ENCODE measurements at places on chromosomes 4 and X. TPM values are rescaled to one million over a fixed set of nuclear protein-coding genes. Genes with fewer than 3 reads are reported as not detected.

Gene HTN1
- total RNA-seq, result not detected

DNA sequence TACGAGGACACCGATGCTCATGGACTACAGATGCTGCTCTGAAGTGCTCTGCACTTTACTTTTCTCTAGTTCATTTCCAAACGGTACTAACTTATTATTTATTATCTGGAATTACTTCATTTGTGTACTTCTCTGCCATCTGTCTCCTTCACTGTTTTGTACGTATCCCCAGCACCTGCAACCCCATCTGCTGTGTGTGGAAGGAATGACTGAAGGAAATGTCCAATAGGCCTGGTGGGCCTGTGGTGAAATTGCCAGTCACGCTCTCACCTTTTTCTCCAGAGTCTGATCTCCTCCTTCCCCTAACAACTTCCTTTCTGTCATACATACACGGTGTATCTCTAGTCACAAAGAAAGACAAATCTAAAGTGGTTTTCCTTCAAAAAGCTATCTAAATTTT is 12.9 kb downstream of the TMEM154 start:
- DNase-seq, result no peak

- no peak for DNase-seq
Measured at GRCh38 chrX:108163333-108164082, 71.9 kb downstream of the ATG4A start.

DNA sequence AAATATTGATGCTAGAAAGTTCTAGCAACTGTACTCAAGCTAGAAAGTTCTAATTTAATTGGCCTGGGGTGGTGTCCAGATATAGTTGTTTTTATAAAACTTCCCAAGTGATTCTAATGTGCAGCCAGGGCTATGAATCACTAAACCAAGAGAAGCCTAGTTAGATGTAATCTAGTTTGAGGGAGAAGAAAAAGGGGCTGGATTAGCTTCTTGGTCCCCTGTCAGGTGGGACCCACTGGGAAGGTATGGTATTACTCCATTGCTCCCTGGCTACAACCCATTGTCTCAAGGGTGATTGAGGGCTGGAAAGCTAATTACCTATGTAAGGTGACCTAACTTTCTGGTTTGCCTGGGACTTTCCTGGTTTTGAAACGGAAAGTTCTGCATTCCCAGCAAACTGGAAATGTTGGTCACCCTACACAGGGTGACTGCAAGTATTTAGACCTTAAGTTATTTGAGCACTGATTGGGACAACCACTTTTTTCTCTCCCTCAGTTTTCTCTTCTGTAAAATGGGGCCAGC is 23.9 kb upstream of the MSN start:
- DNase-seq, result no peak

DNA sequence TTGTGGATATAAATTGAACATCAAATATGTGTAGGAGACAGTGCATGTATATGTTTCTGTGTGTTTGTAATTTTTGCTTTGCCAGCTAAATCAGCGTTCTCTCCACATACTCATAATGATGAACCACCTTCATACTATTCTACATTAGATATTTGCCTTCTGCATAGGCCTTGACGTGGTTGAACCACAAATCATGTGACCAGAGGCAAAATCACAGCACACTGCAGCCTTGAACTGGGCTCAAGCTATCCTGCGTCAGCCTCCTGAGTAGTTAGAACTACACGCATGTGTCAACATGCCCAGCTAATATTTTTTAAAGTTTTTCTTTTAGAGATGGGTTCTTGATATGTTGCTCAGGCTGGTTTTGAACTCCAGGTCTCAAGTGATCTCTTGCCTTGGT is 9.5 kb downstream of the UBQLN2 start:
- DNase-seq, result no peak

- DNase-seq, result no peak
Measured at GRCh38 chr4:79673898-79674297, 265.9 kb upstream of the GK2 start.

Gene BEX4
- 15.1 TPM for total RNA-seq

Gene MAGT1
- 41.9 TPM for total RNA-seq
